ENCODE measurements at places on chromosomes 2 and 18.
A peak's percentile ranks its signal among the peaks of the same experiment; 100 is the strongest.

GRCh38 chr18:7516266-7517117 is 50.6 kb upstream of the PTPRM start:
- no peak overlapping the region for H3K4me3 ChIP-seq
- no peak overlapping the region for H3K27ac ChIP-seq
- no peak for DNase-seq
- H3K4me1 ChIP-seq: no peaks in the 10 kb centered on the region
- H3K27me3 ChIP-seq: no peaks in the 10 kb centered on the region

- H3K27me3 ChIP-seq: no peaks in the 10 kb centered on the region
- DNase-seq: no peak
- H3K27ac ChIP-seq: no peak overlapping the region
- no peaks in the 10 kb centered on the region for H3K4me1 ChIP-seq
- H3K4me3 ChIP-seq: no peak overlapping the region
Measured at GRCh38 chr2:197941715-197942114, 137.3 kb downstream of the PLCL1 start.

DNA sequence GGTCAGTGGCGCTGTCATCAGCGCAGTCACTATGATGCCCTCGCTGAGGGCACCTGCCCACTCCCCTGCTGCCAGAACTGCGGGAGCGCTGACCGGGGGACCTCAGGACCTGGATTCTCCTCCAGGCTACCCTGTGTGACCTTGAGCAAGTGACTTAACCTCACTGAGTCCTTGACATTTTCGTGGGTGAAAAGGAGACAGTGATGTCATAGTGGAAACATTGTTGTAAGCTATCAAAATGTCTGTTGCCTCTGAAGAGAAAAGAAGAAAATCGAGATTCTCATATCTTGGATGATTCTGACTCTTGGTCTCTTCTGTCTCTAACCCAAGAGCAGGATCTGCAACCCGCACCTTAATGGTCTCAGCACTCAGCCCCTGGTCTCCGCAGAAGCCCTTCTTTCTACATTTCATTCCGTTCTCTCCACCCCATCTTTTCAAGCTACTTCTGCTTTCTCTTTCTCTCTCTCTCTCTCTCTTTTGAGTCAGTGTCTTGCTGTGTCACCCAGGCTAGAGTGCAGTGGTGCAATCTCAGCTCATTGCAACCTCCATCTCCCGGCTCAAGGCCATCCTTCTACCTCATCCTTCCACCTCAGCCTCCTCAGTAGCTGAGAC is 978 bp upstream of the TUBA4A start:
- H3K36me3 ChIP-seq: peaks cover 29% of the 10 kb centered on the region
- H3K27ac ChIP-seq: peak overlapping the region; percentile 90
- H3K4me1 ChIP-seq: peaks cover 34% of the 10 kb centered on the region
- H3K27me3 ChIP-seq: peaks cover 2% of the 10 kb centered on the region
- peak overlapping the region; percentile 99 for H3K4me3 ChIP-seq

DNA sequence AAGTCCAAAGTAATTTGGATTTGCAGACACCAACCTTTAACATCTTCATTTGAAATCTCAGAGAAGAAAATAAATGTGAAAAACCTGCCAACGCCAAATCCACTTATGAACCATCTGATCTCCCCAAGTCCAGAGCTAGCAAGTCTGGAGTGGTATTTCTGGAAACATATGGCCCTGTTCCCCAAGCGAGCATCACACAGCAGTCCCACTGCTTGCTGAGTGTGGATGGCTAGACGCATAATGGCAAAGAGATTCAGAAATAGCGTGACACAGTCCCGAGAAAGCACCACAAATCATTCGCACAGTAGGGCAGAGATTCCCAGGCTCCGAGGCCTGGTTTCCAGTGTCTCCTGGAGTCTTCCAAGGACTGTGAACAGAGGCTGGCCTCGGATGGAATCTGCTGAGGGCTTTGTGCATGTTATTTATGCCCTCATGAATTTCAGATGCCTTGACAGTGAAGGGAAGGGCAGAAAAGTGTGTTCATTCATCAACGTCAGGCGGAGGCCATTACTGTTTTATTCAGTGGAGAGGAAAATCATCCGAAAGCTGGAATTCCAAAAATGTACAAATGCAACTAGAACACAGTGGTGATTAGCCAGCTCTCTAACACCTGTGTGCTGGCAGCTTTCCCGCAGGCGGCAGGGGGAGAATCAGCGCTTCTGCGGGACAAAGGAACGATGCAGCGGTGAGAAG is 417.0 kb downstream of the EIPR1 start:
- H3K4me1 ChIP-seq: no peaks in the 10 kb centered on the region
- no peaks in the 10 kb centered on the region for H3K36me3 ChIP-seq
- no peak overlapping the region for H3K4me3 ChIP-seq
- H3K27ac ChIP-seq: no peak overlapping the region
- no peaks in the 10 kb centered on the region for H3K27me3 ChIP-seq

Measured in activated naive CD8-positive, alpha-beta T cell treated with anti-CD3 and anti-CD28 coated beads, Interleukin-2, amount 10 ng/mL, durations not matched to agents 7 days and 5 days (primary cell).